ENCODE measurements at places on chromosomes 3 and 15.

- DNase-seq = no peak
Measured at GRCh38 chr3:134337511-134338200, 36.6 kb downstream of the AMOTL2 start.

GRCh38 chr3:130529486-130530215 lies 12.7 kb downstream of the COL6A6 start:
- DNase-seq = no peak

GRCh38 chr3:142987707-142988106 lies 13.7 kb upstream of the U2SURP start:
- DNase-seq = no peak

DNA sequence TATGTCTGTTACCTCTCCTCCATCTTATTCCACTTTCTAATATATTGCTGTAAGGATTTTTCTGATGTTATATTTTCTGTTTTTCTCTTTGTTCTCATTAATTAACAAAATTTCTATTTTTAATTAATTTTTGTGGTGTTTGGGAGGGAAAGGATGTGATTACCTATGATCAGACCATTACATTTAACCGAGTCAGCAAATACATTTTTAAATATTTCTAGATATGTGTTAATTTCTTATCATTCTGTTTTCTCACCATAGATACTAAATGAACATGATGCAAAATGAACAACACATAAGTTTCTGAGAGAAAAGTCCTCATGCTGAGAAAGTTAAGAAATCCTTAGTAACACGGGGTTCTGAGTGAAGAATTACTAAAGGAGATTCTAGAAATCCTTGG lies 80.6 kb upstream of the P2RY1 start:
- DNase-seq = no peak

- DNase-seq = no peak
Measured at GRCh38 chr3:40504636-40505430, 1.0 kb upstream of the ZNF620 start.

GRCh38 chr15:88663141-88663621 lies 24.4 kb downstream of the ISG20 start:
- DNase-seq = no peak

- DNase-seq = no peak
Measured at GRCh38 chr3:154559623-154560022, 129.6 kb upstream of the GPR149 start.

DNA sequence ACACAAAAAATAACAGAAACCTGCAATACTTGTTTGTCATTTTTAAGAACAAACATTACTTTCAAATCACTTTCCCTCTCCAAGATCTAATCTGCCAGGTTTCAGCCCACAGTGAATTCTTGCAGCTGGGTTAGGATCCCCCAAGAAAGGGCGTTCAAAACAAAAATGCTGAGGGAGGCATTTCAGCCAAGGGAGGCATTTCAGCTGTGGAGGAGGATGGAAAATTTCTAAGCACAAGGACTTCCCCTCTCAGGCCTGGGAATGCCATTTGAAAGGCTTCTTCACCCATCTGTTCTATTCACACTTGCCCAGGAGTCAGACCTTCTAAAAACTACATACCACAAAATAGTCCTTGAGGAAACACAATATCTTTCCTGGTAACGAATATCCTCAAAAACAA lies 69.1 kb downstream of the P3H2 start:
- no peak for DNase-seq

DNA sequence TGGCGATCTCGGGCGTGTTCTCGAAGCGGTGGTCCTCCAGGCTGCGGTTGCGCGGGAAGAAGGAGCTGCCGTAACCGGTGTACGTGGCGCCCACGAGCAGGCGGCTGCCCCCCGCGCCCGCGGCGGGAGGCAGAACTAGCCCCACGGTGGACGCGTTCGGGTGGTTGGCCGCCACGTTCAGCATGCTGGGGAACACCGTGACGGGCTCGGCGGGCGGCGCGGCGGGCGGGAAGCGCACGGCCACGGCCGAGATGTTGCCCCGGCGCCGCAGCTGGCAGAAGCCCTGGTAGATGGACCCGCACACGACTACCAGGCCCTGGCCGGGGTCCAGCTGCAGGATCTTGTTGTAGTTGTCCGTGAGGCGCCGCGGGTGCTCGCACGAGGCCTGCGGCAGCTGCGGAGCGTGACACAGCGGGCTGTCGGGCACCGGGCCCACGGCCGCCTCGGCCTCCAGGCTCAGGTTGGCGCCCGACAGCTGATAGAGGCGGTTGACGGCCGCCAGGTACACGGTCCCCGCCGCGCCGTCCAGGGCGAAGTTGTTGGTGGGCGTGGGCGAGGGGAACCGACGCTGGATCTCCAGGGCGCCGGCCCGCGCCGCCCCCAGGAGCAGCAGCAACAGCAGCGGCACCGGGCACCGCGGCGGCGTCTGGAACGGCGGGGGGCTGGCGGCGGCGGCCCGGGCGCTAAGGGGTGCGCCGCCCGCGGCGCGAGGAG lies 397 bp downstream of the PLXND1 start:
- DNase-seq = no peak

All from activated CD4-positive, alpha-beta T cell treated with anti-CD3 and anti-CD28 coated beads, Interleukin-2, amount 50 U/mL, for 4 hours (primary cell).